ENCODE measurements at places on chromosomes 6 and 20.

GRCh38 chr20:21528870-21529269 lies 15.0 kb upstream of the NKX2-2 start:
- DNase-seq, result no peak

GRCh38 chr6:92139601-92140000 lies 1279.8 kb downstream of the EPHA7 start:
- no peak for DNase-seq

GRCh38 chr6:125904871-125905270 lies 51.7 kb upstream of the HINT3 start:
- DNase-seq, result peak; percentile 19

DNA sequence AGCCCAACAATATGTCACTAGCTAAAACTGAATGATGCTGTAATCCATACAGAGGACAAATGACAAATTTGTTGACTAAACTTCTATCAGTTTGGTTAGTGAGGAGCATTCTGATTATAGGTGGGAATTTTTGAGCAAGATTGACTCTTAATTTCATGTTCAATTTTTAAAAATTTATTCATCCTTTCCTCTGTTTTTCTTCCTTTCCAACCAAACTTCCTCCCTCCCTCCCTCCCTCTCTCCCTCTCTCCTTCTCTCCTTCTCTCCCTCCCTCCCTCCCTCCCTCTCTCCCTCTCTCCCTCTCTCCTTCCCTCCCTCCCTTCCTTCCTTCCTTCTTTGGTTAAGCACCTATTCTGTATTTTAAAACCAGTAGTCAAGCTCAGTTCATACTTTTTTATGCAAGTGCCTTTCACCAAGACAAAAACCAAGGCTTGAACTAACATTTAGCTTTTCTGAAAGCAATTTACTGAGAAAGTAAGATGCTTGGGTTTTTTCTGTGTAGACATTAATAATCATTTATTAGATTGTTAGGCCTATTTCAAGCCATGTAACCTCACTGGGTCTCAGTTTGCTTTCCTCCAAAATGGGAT lies 112.3 kb downstream of the TSHZ2 start:
- DNase-seq, result no peak

- no peak for DNase-seq
These were observed 20.4 kb downstream of the RAB23 start for GRCh38 chr6:57201718-57202117.

- no peak for DNase-seq
These were observed 230.9 kb upstream of the CITED2 start for GRCh38 chr6:139605350-139605749.

DNA sequence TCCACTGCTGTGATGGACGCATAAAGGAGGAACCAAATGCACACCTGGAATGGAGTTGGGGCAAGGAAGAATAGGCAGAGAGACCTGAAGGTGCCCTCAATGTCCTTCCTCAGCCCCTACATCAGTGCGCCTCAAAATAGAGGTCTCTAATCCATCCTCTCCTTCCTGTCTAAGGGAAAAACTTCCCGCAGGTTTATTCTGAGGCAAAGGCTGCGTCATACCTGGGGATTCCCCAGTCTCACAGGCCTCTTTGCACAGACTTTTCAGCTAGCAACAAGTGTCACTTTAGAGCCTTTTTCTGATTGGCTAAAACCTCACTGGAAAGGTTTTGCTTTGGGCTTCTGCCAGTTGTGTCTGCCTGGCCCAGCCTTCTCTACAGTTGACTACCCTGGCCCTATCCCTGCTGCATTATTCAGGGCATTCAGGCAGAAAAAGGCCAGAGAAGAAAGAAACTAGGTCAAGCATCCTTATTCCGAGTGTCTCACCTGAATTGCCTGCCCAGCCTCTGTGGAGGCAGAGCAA lies 1.8 kb upstream of the HLA-DQB1 start:
- no peak for DNase-seq

DNA sequence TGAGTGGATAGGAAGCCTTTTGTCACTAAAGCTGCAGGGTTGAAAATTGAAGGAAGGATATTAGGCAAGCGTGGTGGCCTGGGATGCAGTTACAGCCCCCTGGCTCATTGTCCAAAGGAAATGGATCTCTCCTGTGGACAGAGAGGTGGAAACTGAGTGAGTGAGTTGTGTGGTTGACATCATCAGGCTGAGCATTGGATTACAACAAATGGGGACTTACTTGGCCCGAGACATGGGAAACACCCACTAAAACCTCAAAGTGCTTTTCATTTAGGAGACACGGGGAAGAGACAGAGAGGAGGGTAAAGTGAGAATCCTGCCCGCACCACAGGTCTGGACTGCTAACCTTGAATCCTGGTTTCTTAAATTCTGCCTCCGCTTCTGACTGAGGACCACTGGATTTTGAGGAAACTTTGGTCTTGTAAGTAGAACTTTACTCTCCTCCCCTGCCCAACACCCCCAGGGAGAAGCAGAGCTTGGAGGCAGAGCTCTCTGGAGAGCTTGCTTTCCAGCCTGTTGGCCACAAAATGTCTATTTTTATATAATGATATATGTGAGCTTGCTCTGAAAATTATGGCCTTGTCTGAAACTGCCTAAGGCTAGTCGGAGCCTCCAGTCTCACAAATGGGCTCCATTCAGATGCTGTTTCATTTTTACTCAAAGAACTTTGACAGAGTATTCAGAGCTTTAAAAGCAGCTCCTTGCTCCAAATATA lies at the start of gene PKIG:
TSS of gene PKIG (plus strand) at position 269 of the 715 bp plus-strand sequence. CDS start 31,978 bp downstream, outside the sequence.
- no peak for DNase-seq

DNA sequence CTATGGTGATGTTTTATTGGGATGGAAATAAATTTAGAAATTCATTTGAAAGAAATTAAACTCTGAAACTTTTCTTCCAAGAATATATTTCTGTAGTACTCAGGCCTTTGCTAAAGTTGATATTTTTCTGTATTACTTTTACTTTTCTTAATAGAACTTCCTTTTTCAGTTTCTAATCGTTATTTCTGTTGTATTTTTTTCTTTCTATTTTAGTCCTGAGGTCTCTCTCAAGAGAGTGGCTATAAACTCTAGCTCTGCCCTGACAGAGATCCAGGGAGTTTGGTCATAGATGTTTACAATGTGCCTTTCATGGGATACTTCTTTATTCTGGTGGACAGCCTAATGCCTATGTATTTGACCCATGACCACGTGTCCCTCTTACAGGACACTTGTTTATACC lies 51.0 kb downstream of the OR2B6 start:
- no peak for DNase-seq

DNA sequence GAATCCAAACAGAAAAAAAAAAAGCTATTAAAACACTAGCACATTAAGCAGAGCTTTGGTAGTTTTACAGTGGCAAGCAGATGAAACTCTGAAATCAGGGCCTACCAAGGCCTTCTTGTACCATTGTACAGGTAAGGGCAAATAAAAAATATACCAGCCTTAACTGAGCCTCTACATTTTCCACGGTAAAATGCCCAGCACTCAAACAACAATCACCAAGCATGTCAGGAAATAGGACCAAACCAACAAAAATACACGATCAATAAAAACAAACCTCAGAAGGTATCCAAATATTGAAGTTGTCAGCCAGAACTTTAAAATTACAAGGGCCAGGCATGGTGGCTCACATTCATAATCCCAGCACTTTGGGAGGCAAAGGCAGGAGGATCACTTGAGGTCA lies 18.3 kb downstream of the TRERF1 start:
- no peak for DNase-seq

GRCh38 chr20:46060975-46061374 lies 28.8 kb downstream of the NCOA5 start:
- no peak for DNase-seq

GRCh38 chr6:37188962-37189510 lies 19.1 kb downstream of the PIM1 start:
- DNase-seq, result no peak

Measured in RKO (cell line).